ENCODE measurements at places on chromosomes 2 and 18. TPM values are rescaled to one million over a fixed set of nuclear protein-coding genes. Genes with fewer than 3 reads are reported as not detected.

DNA sequence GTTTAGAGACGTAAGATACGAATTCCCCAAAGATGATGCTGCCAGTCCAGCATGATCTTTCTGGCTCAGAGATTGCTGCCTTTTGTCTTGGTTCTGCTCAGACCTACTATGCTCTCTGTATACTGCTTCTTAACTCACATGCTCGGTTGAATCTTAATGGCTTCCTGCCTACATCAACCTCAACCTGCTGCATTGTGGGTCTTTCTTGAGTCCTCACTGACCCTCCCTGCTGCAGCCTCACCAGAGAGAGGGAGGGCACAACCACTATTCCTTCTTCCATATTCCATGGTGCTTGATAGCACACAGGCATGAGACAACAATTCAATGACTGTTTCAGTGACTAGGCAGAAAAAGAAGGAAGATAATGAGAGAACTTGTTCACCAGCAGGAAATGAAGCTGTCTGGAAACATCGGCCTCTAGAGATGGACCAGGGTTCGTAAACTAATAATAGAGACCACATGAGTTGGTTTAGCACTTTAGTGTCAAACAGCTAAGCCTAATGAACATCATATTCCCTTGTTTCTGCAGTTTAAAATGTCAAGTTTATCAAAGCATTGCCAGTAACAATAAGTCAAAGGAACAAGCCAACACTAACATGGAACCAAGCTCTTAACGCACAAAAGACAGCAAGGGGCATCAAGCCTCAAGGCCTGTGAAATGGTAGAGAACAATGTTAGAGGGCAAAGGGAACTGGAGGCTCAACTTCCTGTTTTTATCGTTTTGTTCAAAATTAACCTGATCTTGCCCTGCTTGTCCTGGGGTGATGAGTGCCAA is 333.9 kb downstream of the PDE11A start:
- DNase-seq = no peak

- no peak for DNase-seq
Measured at GRCh38 chr18:54641734-54642133, 50.7 kb downstream of the DYNAP start.

The TSPYL6 gene
- not detected for total RNA-seq

- DNase-seq = no peak
Measured at GRCh38 chr2:154452906-154453493, 245.5 kb upstream of the KCNJ3 start.

The ALK gene
- total RNA-seq = 0.05 TPM

DNA sequence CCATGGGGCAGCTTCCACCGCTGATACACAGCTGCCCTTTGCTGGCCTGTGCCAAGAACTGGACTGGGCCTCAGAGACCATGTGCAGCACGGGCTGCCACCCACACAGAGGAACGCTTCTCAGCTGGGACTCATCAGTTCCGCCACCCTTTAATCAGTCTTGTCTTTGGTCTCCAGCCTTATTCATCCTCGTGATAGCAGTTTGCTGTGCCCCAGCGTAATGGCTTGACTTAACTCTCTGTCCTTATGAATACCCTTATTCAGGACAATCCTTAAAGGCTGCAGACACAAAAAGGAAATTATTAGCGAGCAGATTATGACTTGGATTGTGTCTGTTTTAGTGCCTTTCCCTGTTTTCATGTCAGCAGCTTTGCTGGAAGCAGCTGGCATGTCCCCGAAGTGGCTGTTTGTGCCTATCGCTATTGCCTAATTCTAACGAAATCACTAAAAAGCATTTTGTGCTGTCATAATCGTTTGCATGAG is 108.9 kb upstream of the DAPL1 start:
- peak; percentile 34 for DNase-seq

- peak; percentile 57 for DNase-seq
Measured at GRCh38 chr2:240593703-240594451, 7.3 kb downstream of the CAPN10 start.

Data from heart right ventricle (tissue), 16 donors.